ENCODE measurements at places on chromosomes 7 and 10.
A peak's percentile ranks its signal among the peaks of the same experiment; 100 is the strongest.

DNA sequence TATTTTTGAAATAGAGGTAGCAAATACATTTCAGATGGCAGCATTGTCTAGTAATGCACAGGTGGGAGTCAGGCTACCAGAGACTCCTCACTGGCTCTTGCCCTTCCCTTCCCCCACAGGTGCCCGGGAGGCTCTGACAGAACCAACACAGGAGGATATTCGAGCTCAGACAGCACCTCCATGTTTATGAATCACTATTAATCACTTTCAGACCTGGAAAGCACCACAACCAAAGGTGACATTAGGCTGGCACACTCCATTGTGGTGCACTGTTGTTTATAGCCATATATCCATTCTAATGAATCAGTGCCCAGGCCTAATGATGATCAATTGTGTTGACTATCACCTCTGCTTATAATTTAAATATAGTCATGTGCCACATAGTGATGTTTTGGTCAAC lies 107.8 kb upstream of the NAMPT start:
- no peak for DNase-seq

DNA sequence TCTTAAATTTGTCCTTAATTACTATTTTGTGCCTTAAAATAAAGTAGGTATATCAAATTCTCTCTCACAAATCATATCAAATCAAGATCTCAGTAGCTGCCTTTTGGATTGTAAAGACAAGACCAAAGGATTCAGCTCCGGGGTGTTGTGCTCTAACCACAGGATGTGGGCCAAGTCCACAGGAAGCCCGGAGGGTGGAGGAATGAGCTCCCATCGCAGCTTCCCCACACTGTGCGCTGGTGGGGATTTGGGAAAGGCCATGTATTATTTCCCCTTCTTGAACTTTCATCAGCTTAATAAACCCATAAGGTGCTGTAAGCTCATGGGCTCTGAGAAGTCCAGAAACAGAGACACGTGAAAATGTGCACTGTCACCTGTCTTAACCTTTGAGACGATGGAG lies 241.6 kb upstream of the TCERG1L start:
- no peak for DNase-seq

GRCh38 chr7:28432105-28432504 lies 19.8 kb downstream of the CREB5 start:
- no peak for DNase-seq

GRCh38 chr7:7868572-7868899 lies 100.1 kb upstream of the GLCCI1 start:
- DNase-seq: no peak

GRCh38 chr7:34417781-34418180 lies 240.2 kb upstream of the NPSR1 start:
- DNase-seq: no peak

DNA sequence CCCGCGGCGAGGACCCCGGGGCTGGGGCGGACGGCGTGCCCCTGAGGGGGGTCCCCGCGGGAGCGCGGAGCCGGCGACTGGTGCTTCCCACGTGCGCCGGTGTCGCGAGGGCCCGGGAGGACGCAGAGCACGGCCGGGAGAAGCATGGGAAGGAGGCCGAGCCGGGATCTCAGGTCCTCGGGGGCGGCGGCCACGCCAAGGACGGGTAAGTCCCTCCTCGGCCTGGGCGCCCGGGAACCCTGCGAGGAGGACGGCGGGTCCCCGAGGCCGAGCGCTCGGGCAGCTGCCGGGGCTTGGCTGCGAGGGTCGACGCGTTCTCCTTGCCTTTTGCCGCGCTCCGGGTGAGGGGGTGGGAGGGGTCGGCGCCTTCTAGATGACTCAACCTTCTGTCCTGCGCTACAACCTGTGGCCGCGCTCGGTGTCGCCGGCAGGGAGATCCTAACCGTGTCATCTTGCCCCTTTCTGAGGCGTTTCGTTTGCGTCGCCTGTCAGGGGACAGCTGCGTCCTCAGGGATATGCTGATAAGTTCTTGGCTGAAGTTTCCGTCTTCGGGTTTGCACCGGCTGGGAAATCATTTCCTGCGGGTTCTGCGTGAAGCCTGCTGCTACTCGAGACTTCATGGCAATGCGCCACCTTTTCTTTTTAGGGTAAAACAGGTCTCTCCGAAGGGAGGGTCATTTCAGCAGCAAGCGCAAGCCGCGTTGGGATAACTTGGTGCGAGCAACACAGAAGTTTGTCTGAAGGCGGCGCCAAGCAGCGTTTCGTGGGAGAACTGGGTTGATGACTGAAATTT lies 529 bp downstream of the TASOR2 start:
- peak; percentile 75 for DNase-seq

DNA sequence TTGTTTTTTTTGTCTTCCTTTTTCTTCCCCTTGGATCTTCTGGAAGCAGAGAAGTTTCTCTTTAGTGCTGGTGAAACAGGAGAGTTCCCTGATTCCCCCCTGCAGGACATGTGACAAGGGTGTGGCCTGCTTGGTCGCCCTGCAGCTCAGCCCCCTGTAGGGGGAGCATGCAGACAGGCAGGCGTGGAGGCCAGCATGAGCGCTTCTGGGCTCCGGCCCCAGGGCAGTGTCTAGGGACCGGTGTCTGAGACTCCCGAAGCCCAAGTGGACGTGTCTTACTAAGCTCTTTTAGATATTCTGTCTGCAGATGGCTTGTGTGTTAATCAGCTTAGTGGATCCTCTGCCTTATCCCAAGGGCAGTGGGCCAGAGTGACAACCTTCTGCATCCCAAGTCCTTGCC lies 26.1 kb downstream of the PRSS58 start:
- no peak for DNase-seq

DNA sequence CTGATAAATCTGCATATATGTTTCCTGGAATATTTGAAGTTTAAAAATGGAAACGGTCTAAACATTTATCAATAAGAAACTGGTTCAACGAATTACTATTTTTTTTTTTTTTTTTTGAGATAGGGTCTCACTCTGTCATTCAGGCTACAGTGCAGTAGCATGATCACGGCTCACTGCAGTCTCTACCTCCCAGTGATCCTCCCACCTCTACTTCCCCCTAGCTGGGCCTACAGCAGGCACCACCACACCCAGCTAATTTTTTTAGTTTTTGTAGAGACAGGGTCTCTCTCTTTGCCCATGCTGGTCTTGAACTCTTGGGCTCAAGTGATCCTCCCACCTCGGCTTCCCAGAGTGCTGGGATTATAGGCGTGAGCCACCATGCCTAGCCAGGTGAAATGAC lies 68.3 kb downstream of the UBE2H start:
- DNase-seq: no peak

DNA sequence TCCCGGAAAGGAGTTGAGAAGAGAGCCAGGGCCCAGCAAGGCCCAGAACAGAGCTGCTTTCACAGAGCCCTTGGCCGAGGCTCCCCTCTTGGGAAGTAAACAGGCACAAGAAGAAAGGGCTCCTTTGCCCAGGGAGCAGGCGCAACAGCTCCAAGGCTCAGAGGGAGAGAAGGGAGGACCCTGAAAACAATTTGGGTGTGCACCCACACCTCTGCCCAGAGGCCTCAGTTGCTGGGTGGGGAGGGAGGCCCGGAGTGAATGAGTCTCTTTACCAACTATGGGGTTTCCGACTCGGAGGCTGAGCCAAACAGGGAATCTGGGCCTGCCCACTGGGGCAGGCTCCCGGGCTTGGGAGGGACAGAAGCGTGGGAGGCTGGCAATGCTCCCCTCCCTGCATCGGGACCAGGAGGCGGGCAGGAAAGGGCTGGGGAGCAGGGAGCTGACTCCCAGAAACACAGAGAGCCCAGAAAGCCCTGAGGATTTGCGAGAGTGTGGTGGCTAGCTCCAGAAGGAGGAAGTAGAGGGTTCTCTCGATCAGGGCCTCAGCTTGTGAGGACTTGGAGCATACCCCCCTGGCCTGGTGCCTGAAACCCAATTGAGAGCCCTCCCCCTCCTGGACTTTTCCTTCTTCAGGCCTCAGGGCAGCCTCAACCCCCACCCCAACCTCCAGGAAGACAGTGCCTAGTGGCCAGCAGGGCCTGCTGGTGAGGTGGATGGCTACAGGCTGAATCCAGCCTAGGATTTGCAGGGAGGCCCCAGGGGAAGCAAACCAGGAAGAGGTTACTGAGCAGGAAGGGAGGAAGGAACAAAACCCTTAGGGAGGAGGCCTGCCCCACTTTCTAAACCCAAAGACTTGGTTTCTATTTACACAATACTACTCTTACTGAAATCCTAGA lies 6.2 kb downstream of the C10orf105 start:
- peak; percentile 15 for DNase-seq

GRCh38 chr7:84294847-84295455 lies 100.4 kb upstream of the SEMA3A start:
- DNase-seq: no peak

- no peak for DNase-seq
These were observed 283.6 kb downstream of the SUGCT start for GRCh38 chr7:40418448-40418847.

DNA sequence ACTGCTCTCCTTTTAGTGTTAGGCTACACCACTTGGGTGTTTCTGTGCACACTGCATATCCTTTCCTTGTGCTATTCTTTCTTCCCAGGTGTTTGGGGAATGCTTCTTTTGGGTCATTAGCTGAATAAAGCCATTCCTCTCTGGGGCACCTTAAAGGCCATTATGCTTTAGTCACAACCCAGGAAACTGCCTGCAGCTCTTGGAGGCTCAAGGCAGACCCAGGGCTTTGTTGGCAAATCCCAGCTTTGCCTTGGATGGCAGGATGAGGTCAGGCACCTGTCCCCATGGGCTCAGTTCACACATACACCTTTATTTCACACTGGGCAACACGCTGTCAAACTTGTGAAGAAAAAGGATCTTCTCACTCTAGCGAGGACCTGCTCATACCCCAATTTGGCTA lies 460.6 kb downstream of the CCSER2 start:
- no peak for DNase-seq

- DNase-seq: no peak
These were observed 61.1 kb upstream of the SEM1 start for GRCh38 chr7:96770758-96771157.

DNA sequence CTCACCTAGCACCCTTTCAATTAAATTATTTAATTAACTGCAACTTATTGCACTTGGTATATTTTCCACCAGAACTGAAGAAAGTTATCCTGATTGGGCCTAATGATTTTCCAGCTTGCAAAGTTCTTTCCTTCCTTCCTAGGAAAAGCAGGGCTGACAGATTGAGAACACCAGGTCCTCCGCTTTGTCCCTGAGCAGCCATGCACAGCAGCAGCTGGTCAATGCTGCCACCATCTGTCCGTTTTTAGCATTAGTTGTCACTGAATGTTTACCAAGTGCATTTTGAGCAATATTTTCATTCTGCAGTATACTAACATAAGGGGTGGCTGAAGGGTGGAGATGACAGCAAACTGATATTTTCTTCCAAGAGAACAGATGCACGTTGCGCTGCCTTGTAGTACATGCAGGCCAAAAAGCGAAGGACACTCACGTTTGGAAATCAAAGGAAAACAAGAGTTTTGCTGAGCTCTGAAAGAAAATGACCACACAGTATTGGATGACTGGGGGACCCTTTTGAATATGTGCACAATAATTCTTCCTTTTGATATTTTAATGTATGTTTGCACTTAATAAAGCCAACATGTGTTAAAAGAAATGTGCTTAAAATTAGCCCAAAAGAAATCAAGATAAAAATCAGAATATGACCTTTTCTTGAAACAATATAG lies 248.8 kb upstream of the PTN start:
- peak; percentile 56 for DNase-seq

GRCh38 chr7:150621376-150621775 lies 10.8 kb downstream of the GIMAP6 start:
- no peak for DNase-seq

GRCh38 chr10:98354491-98354890 lies 60.5 kb downstream of the PYROXD2 start:
- DNase-seq: no peak

DNA sequence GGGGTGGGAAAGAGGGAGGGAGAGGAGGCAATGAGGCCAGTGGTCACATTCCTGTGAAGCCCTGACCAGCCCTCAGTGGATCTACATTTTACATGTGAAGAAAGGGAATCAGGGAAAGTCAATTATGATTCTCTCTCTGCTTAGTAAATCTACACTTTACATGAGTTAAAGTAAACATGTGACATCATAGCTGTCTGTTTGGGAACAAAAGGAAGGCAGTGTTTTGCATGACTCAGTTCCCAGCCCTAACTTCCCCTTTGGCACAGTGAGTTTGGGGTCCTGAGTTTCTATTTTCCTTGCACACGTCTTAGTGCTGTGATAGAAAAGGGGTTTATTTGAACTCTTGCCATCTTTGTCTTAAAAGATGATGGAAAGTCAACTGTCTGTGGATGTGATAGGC lies 615.1 kb downstream of the SDK1 start:
- no peak for DNase-seq

- DNase-seq: no peak
These were observed 127.9 kb downstream of the TCERG1L start for GRCh38 chr10:131183546-131184045.

- no peak for DNase-seq
These were observed 58.0 kb upstream of the PNLIP start for GRCh38 chr10:116487522-116488430.

GRCh38 chr10:36526033-36526432 lies 599.4 kb upstream of the ANKRD30A start:
- no peak for DNase-seq

GRCh38 chr10:73768881-73769280 lies 13.0 kb upstream of the CHCHD1 start:
- DNase-seq: no peak

GRCh38 chr7:11539853-11540252 lies 292.1 kb downstream of the THSD7A start:
- DNase-seq: no peak

DNA sequence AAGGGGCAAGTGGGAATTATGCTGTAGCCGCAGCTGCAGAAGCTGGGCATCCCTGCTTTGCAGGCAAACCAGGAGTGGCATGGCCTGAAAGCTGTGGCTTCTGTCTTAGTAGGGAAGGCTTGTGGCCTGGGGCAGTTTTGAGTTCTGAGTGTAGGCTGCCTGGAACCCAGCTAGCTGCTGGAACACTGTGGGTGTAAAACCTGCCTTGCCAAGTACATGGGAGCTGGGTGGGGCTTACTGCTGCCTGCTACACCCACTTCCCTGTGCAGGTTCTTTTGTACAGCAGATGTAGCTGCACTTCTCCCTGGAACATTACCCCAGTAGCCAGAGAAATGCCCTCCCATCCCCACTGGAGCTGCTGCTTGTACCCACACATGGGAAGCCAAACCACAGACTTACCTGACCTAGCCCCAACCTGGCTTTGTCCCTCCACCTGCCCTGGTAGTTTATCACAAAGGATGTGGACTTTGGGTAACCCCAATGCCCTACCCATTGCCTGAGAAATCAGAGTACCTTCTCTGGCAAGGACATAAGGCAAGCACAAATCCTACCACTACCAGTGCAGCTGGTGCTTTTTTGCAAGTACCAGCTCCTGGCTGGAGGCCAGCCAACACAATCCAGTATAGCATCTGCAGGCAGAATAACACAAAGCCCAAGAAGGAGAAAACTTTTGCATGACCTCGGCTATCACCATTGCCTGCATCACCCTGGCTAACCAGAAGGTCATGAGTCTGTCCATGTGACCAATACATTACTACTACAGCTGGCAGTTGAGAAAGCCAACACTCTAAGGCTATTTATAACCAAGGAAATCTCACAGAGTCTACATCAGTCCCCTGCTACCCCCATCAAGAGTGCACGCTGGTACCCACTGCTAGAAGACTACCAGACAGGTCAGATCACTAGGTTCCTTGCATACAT lies 26.5 kb upstream of the PPP1R3A start:
- DNase-seq: no peak

Data from dermis microvascular lymphatic vessel endothelial cell (primary cell).